ENCODE measurements at places on chromosomes 4 and X.

DNA sequence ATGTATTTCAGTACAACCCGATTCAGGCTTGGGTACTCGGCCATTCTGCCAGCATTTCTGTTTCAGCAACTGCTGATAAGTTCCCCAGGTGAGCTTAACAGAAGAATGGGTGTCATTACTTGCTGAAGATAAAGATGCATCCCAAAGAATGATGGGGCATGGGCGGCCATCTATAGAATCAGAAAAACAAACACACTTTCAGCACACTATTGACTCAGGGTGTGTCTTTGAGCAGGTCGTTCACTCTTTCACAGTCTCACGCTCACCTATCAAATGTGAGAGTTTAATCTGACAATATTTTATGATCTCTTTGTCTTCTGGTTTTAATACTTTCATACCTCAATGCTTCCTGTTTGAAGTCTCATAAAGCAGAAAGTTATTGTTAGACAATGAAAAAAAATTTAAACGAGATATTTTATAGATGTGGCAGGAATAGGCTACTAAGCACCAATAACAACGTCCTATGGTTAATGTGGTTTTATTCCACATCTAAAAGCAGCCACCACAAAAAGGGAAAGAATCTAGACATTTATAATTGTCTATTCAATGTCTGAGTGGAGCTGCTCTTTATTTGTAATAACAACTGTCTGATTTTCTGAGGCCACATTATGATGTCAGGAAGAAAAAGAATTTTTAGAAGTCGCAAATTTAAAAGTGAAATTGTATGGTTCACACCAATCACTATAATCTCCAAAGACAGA, 17.0 kb downstream of the GASK1B start:
- DNase-seq = no peak

GRCh38 chr4:1174941-1175634, 2.7 kb upstream of the SPON2 start:
- no peak for DNase-seq

DNA sequence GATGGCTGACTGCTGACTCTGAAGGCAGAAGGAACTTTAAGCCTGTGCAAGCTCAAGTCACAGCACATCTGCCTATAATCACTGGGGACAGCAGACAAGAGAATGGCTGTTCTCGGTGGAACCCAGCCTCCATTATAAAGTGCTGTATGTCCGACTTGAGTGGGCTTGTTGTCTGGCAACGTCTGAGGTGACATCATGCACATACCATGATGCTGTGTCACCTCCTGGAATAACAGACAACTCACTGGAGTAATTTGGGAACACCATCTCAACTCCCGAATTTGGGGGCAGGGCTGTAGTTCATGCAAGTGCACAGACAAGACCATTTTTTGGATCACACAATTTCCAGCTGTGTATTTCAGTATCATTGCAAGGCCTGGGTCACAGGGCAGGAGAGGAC, 59.8 kb upstream of the GPM6B start:
- no peak for DNase-seq

DNA sequence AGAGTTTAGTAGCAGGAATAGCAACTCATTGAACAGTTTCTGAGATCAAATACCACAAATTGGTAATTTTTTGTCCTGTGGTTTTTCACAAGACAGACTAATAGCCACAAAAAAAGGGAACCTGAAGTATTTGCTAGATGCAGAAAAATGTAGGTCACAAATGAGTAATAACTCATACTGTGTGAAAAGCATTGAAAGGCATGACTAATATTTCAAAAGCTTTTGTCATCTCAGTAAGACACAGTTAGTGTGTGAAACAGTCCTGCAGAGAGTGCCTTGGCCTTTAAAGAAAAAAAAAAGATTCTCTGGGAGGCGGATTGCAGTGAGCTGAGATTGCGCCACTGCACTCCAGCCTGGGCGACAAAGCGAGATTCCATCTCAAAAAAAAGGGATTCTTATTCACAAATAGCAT, 31.4 kb upstream of the SLC25A31 start:
- peak; percentile 41 for DNase-seq

DNA sequence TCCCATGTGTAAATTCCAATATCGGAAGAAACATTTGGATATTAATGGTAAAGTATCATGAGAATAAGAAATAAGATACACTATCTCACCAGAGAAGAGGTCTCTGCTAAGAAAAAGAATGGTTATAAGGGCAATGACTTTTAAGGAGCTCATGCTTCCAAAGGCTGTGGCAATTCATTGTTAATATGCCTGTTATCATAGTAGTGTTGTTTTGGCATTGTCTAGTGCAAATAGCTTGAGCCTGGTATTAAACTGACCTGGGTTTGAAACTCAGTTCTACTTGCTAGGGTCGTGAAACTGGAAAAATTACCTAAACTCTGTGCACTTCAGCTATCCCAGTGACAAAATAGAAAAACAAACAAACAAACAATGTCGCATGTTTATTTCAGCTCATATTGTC, 8.8 kb downstream of the HPGDS start:
- no peak for DNase-seq

- DNase-seq = no peak
Observed at GRCh38 chrX:1928805-1929204, 313.9 kb downstream of the ASMT start.

- DNase-seq = no peak
Observed at GRCh38 chr4:176354884-176355283, 35.1 kb downstream of the SPCS3 start.

- DNase-seq = no peak
Observed at GRCh38 chr4:140704392-140704960, 51.7 kb downstream of the TBC1D9 start.

- DNase-seq = peak; percentile 72
Observed at GRCh38 chr4:184506527-184507121, 32.3 kb upstream of the IRF2 start.

DNA sequence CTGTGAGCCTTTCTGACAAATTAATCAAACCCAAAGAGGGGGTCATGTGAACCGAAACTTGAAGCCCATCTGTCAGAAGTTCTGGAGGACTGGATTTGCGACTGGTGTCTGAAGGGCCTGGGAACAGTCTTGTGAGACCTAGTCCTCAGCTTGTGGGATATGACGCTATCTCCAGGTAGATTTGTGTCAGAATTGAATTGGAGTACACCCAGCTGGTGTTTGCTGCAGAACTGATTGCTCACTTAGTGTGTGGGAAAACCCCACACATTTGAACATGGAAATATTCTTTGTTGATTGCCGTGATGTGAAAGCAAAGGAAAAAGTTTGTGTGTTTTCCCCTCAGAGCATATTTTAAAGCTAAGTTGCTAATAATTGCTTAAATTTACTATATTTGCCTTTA, 30.3 kb upstream of the TMSB15B start:
- DNase-seq = no peak

DNA sequence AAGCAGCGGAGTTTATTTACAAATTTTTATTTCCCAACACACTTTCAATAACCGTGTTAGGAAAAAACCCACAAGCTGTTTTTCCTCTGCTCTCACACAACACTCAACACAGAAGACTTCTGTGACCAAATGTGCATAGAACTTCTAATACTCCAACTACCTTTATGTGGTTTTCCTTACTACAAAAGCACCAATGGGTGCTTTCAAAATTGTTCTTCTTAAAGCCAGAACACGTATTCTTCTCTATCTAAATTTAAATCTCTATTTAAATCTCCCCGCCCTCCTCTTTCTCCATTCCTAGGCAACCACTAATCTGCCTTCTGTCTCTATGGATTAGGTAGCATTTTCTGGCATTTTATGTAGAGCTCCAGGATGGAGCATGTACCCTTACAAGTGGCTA, 90.0 kb downstream of the SHROOM2 start:
- no peak for DNase-seq

DNA sequence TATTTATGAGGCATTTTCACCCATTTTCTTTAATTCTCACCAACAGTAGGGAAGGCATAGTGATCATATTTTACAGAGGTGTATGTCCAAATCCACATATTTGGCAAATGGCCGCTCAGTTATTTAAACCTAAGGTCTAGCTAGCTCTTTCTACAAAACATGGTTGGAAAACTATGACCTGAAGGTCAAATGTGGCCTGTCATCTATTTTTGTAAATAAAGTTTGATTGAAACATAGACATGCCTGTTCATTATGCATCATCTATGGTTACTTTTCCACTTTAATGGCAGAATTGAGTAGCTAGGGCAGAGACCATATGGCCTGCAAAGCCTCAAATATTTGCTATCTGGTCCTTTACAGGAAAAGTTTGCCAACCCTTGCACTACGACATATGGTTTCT, 44.2 kb downstream of the GBA3 start:
- DNase-seq = no peak

DNA sequence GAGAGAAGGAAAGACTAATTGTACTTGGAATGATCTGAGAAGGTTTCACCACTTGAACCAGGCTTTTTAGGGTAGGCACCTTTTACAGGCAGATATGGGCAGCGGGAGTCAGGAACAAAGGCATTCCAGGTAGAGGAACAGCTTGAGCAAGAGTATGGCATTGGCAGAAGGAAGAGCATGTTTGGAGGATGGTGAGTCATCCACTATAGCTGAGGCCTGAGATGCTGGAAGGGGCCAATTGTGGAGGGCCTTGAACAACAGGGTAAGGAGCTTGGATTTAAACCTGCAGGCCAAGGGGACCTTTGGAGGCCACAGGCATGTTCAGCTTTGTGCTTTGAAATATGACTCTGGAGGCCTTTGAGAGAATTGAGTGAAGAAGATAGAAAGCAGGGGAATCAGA, 32.2 kb downstream of the PFKFB1 start:
- no peak for DNase-seq

GRCh38 chr4:175440786-175441185, 371.3 kb downstream of the GPM6A start:
- no peak for DNase-seq

- no peak for DNase-seq
Observed at GRCh38 chr4:57740625-57741190, 630.5 kb upstream of the IGFBP7 start.

DNA sequence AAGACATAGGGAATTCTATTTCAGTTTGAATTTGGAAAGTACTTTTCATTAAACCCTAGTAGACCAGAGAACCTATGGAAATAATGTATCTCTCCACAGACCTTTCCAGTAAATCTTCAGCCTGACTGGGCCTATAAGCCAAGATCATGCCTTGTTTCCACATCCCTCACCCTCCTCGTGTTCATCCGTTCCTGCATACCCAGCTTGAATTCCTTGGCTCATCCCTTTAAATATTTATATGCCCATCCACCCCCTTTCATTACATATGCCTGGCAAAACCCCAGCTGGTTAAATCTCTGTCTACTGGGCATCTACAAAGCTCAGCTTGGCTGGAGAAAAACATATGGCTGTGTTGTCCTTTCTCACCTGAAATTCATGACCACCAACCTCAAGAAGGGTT, 32.4 kb downstream of the SLC2A9 start:
- DNase-seq = no peak

DNA sequence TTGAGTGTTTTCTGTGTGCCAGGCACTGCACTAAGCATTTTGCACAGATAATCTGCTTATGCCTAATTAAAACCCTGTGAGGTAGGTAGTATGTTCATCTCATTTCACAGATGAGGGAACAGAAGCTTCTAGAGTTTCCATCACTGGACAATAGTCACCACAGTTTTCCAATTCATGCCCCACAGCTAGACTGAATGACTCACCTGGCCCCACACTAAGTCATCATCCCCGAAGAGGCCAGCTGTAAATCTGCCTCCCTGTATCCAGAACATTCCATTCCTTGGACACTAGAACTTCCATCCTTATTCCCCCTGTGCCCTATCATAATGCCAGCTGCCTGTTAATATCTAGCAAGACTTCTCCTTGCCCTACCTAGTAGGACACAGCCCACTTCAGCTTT, 40.9 kb upstream of the NYX start:
- no peak for DNase-seq

- no peak for DNase-seq
Observed at GRCh38 chr4:155342142-155342541, 34.6 kb downstream of the MAP9 start.

DNA sequence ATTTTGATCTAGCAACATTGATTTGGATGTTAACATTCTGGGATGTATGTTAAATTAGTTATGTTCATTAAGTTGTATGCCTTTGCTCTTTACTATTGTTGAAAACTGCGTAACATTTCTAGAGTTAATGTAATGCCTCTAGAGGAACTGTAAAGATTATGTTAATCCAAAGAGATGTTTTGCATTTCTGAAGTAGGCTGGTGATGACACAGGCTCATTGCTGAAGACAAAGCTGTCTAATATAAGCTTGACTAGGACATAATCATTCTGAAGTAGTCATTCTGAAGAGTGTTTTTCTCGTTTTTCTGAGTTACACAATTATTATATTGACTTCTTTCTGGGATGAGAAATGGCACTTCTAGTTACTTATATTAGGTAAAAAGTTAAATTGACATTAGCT, 72.9 kb downstream of the LRP2BP start:
- no peak for DNase-seq

DNA sequence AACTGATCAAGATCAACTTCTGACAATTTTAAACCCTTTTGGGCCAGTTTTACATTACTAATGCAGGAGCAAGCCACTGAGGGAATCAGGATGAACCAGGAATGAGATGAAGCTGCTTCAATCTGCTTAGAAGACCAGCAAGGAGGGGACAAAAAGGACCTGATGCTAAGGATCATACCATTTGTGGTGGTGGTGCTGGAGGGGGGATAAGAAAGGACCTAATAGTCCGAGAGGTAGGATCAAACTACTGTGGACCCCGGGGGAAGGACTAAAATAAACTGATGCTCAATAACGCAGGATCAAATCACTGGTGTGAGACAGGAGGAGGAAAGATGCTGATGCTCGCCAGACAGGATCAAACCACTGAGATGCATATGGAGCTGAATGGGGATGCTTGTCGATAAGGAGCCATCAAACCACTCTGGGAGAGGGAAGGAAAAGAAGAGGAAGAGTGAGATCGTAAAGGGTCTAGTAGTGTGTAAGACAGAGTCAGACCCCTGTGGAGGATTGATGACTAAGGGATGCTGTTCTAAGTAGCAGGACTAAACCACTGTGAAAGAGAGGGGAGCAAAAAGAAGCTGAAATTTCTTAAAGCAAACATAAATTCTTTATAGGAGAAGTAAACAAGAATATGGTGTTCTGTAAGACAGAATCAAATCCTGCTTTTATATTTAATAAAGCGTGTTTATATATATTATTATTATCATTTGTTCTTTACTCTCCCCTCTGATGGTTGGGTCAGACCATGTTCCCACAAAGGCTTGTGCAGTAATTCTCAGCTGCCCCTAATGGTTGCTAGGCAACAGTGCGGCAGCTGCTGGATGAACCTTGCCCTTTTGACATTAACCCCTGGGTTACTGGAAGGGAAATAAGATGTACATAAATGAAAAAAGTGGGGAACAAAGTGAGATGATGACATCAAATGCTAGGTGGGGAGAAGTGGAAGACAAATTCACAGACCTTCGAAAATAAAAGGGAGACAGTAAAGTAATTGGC, 432.5 kb upstream of the FGF16 start:
- no peak for DNase-seq

DNA sequence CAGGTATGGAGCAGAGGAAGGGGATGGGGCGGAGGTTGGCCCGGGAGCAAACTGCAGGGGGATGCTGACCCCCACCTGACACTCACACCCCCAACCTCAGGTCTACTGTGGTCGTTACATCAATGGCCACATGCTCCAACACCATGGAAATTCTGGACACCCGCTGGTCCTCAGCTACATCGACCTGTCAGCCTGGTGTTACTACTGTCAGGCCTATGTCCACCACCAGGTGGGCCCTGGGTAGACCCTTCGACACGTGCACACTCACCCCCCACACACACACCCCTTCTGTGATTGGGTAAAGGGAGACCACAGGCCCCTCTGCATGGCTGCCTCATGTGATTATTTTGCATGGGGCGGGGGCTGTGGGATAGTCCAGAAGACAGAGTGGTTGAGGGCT, 2.2 kb upstream of the ERAS start:
- DNase-seq = no peak

GRCh38 chr4:147938496-147938895, 206.6 kb downstream of the ARHGAP10 start:
- no peak for DNase-seq

Measured in GM13976 (cell line).